Esophagus squamous epithelium (tissue), 5 donors: ENCODE measurements at places on chromosomes 7 and 10. TPM values are rescaled to one million over a fixed set of nuclear protein-coding genes. Genes with fewer than 3 reads are reported as not detected.

GRCh38 chr7:2527505-2528467, 8.2 kb downstream of the LFNG start:
- H3K4me1 ChIP-seq = peaks cover 82% of the 10 kb centered on the region
- peak overlapping the region; percentile 90 for H3K27ac ChIP-seq
- DNase-seq = no peak
- peaks cover 5% of the 10 kb centered on the region for H3K27me3 ChIP-seq
- peaks cover 29% of the 10 kb centered on the region for H3K36me3 ChIP-seq

DNA sequence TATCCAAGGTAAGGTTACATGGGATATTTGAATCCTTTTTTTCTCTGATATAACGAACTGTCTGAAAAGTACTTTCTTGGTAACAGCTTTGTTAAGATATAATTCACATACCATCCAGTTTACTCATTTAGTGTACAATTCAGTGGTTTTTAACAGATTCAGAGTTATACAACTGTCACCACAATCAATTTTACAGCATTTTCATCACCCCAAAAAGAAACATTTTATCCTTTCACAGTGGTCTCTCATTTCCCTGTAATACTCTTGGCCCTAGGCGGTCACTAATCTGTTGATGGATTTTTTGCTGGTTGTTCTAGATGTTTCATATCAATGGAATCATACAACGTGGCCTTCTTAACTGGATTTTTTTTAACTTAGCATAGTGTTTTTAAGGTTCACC, 91.6 kb downstream of the GLCCI1 start:
- no peaks in the 10 kb centered on the region for H3K27me3 ChIP-seq
- DNase-seq = no peak
- no peak overlapping the region for H3K27ac ChIP-seq
- H3K4me3 ChIP-seq = no peak overlapping the region

Gene ADCY1
- total RNA-seq = 0.40 TPM

Gene CALN1
- total RNA-seq = not detected

Gene ATOH7
- total RNA-seq = not detected
